ENCODE measurements at places on chromosomes 6 and 20.

DNA sequence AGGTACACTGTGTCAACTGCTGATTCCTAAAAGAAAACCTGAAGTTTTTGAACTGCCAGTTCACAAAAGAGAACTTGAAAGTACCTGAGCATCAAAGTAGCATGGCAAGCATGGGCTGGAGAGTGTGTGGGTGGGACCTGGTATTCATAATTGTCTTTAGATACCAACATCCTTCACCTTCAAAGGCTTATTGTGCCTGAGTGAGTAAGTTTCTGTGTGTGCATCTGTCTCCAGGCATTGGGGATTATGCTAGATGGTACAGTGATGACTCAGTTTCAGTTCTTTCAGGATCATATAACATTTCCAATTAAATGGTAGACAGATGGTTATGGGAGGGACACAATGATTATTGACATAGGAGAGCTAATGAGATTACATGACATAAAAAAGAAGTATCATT is 238.5 kb downstream of the ZFAND3 start:
- no peak for DNase-seq

- no peak for DNase-seq
These were observed 154.6 kb downstream of the SASH1 start for GRCh38 chr6:148497257-148497656.

DNA sequence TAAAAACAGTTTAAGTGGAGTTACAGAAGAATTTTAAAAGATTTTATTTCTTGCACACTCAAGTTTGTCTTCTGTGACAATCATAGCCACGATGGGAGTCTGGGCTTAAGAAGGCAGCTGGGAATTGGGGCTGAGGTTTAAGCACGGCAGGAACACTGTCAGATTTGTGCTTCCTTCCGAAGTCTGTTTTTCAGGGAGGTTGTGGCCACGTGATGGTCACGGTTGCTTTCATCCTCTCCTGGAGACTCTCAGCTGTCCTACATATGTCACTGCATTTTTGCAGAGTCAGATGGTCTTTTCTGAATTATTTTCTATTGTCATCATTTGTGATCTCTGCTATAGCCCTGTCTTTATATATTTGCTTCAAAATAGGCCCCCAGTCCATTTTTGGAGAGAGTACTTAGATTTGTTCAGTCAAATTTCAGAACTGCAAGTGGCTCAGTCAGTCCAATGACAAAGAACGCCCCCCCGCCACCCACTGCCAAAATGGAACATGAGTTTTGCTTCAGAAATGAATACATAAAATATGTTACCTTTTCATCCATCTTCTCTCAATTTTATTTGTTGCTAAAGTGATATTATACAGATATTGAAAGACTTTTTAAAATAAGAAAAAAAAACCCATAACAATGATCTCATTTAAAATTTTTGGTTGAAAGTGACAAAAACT is 111.8 kb upstream of the ZFP64 start:
- DNase-seq: no peak

- DNase-seq: peak; percentile 35
These were observed 31.4 kb downstream of the HIVEP2 start for GRCh38 chr6:142913511-142914047.

GRCh38 chr6:135299256-135299655 is 118.1 kb downstream of the MYB start:
- DNase-seq: no peak

GRCh38 chr20:23697947-23698346 is 9.1 kb upstream of the CST4 start:
- no peak for DNase-seq

- no peak for DNase-seq
These were observed 15.7 kb downstream of the GSTA1 start for GRCh38 chr6:52787917-52788316.

DNA sequence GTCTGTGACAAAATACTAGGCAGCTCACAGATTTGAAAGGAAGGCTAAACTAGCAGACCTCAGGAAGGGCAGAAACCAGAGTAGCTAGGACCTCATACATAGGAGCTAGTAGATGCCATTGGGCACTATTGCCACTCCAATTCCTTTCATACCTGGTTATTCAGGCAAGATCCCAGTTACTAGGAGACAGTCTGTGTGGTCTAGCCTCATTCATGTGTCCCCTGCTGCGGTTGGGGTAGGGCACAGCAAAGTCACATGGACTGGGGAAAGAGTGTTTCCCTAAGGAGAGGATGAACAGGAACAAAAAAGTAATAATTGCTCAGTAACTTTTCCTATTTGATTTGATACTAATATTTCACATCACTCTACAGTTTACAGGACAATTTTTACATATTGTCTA is 204.6 kb upstream of the HEY2 start:
- no peak for DNase-seq

- no peak for DNase-seq
These were observed 593.5 kb downstream of the TENT5A start for GRCh38 chr6:81158956-81159355.

GRCh38 chr6:25035512-25036435 is 100.0 kb upstream of the RIPOR2 start:
- no peak for DNase-seq

DNA sequence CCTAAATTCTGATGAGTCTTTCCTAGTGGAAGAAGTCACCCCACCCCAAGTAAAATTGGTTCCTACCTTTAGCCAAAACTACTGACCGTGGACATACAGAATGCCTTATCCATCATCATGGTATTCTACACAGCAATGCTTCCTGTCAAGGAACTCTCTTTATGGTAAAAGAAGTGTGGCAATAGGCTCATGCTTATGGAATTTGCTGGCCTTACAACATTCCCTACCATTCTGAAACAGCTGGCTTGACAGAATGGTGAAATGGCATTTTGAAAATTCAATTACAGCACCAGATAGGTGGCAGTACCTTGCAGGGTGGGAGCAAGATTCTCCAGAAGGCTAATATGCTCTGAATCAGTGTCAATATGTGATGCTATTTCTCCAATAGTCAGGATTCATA is 41.8 kb upstream of the BACH2 start:
- no peak for DNase-seq

DNA sequence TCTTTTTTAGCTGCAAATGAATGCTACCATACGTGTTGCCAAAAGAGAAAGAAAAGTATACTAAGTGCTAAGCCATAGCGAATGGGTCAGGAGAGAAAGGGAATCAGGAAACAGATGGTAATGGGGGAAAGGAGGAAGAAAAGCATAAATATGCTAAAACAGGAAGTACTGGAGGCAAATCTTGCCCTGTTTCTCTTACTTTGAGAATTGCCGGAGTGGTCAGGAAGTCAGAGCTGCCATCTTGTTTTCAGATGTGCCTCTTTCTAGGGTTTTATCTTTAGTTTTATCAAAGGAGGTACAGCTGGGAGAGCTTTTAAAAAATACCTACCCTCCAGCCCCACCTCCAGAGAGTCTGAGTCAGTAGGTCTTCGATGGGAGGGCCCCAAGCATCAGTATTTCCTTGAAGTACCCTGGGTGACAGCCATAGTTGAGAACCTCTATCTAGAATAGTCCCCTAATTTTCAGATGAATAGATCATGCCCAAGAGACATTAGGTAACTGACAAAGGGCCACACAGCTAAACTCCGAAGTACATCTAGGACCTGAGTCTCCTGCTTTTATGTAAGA is 193.3 kb downstream of the CLIC5 start:
- no peak for DNase-seq

- DNase-seq: no peak
These were observed 51.2 kb upstream of the SLC22A1 start for GRCh38 chr6:160070427-160070826.

GRCh38 chr6:45148278-45148677 is 179.9 kb upstream of the RUNX2 start:
- no peak for DNase-seq

GRCh38 chr6:135222623-135223022 is 41.5 kb downstream of the MYB start:
- DNase-seq: no peak

Data from stimulated activated CD8-positive, alpha-beta memory T cell treated with anti-CD3 and anti-CD28 coated beads, Interleukin-2, amount 100 ng/mL, for 1 hour (primary cell).